Gastrocnemius medialis (tissue), 4 donors: ENCODE measurements at places on chromosomes 12 and 14.

DNA sequence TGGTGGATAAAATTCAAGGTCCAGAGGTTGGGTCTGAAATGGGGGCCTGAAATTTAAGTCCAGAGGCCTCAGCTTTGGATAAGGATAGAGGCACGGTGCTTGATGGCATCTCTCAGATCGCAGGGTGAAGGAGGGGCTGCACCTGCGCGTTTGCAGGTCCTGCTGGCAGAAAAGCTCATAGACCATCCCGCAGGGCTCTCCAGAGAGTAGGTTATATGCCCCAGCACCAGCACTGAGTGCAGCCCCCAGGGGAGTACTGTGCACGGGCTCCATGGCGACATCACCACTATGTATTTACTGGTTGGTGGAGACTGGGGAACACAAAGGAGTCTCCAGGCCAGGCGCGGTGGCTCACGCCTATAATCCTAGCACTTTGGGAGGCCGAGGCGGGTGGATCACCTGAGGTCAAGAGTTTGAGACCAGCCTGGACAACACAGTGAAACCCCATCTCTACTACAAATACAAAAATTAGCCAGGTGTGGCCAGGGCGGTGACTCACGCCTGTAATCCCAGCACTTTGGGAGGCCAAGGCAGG, 4.3 kb upstream of the CD63 start:
- DNase-seq: no peak

- DNase-seq: no peak
Measured at GRCh38 chr12:53365245-53365904, 14.6 kb upstream of the SP1 start.

GRCh38 chr12:6432991-6433390, 11.8 kb upstream of the CD27 start:
- no peak for DNase-seq

- DNase-seq: no peak
Measured at GRCh38 chr12:68121143-68121542, 38.4 kb downstream of the IFNG start.

- no peak for DNase-seq
Measured at GRCh38 chr12:91978143-91978542, 167.5 kb downstream of the BTG1 start.
